ENCODE measurements at places on chromosomes 11 and 22.

GRCh38 chr22:22553735-22554586, 5.1 kb downstream of the PRAME start:
- no peak for DNase-seq

DNA sequence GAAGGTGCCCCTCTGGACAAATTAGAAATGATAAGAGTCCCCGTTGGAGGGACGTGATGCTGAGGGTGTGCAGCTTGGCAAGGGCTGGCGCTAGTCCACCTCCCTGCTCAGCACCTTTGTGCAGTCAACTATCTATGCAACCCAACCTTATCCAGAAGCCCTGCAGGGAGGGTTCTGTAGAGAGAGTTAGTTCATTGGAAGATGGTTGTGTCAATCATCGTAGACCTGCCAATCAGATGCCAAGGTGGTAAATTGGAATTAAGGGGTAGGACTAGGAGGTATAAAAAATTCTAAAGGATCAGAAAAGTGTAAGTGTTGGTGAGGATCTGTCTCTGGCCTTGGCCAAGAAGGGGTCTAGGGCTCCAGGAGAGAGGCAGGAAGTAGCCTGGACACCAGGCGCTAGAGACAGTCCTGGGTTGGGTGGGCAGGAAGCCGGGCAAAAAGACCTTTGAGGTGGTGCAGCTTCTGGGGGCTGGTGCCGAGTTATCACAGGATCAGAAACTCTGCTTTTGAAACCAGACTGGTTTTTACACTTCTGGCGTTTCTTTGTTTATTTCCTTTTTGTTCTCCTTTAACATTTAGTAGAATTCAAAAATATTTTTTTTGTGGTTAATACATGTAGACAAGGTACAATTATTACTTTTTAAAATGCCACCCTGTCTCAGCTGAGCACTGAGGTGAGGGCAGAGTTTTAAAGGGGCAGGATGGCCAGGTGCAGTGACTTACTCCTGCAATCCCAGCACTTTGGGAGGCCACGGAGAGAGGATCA, 1.6 kb downstream of the C1QTNF6 start:
- no peak for DNase-seq

DNA sequence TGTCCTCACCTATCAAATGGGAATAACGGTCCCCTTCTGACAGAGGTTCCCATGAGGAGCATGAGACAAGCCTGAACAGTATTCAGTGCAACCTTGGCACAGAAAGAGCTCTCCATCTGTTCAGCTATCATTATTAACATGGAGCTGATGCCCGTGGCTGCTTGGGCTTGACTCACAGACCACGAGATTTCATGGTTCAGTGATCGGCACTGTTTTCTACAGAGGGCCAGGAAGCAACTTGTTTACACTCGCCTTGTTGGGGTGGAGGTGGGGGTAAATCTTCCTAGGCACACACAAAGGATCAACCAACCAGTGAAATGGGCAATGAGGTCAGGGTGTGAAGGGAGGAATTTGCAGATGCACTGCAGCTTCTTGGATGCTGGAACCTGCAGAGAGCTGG, 88.2 kb downstream of the CWC15 start:
- no peak for DNase-seq

- DNase-seq: no peak
Measured at GRCh38 chr11:17238377-17238776, 30.6 kb upstream of the PIK3C2A start.

GRCh38 chr22:32309585-32310251, 47.9 kb upstream of the RFPL3 start:
- no peak for DNase-seq

GRCh38 chr11:72724851-72725723, 27.1 kb downstream of the ARAP1 start:
- DNase-seq: peak; percentile 77

DNA sequence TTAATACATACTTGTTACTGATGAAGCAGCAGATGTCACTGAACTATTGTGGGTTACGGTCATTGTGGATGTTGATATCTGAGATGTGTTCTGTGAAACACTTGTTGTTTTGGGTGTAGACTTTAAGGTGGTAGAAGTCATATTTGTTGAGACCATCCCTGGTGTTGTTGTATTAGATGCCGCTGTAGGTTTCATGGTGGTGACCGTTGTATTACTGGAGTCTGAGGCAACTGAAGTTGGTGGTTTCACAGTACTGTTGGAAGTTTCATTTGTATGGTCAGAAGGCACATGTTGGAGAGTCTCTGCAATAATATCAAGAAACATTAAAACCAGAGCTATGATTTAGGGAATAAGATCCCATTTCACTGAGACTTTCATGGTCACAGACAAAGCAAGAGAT, 50.7 kb downstream of the TMEM123 start:
- no peak for DNase-seq

DNA sequence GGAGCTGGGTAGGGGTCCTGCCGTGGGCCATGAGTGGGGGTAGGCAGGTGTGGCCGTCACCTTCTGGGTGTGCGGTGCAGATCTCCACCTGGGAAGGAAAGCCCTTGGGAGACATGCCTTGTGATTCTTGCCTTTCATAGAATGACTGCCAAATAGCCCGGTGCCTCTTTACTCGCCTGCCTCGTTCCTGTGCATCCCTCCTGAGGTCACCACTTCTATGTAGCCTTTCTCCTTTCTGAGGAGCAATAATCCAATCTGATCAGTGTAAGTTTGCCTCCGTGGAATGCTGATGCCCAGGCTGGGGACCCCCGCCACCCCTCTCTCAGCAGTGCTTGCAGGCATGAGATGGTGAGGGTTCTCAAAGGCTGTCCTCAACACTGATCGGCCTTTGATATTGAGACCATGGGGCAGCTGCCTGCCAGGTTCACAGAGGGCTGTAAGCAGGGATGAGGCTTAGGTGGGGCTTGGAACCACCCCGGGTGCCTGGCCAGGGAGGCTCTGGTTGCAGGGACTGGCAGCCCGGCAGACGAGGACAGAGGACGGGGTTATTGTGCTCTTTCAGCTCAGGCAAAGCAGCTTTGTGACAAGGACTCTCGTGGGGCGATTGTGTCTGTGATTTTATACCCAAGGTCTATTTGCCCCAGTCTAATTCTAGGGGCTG, 86.1 kb upstream of the WNT7B start:
- no peak for DNase-seq

DNA sequence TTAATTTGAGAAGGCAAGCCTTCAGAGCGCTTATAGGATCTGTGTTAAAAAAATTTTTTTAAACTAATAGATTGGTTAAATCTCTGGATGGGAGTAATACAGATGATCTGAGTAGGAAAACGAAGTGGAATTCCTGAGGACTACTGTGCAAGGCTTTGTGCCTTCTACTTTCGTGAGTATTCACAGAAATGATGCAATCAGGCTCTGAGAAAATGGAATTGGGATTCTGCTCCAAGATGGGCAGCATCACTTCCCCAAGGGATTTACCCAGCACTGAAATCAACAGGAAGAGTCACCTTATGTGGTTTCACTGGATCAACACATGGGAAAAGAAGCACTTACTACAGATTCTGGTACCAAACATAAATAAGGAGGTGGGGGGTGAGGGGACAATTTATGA, 12.5 kb downstream of the KMT5B start:
- no peak for DNase-seq

DNA sequence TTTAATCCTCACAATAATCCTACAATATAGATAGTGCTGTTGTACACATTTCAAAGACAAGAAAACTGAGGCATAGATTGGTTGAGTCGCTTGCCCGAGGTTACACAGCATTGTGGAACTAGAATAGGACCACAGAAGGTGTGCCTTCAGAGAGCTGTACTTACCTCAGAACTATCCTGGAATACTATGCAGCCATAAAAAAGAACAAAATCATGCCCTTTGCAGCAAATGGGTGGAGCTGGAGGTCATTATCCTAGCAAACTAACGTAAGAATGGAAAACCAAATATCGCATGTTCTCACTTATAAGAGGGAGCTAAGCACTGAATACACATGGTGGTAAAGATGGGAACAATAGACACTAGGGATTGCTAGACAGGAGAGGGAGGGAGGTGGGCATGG, 15.7 kb upstream of the NAV2 start:
- no peak for DNase-seq

DNA sequence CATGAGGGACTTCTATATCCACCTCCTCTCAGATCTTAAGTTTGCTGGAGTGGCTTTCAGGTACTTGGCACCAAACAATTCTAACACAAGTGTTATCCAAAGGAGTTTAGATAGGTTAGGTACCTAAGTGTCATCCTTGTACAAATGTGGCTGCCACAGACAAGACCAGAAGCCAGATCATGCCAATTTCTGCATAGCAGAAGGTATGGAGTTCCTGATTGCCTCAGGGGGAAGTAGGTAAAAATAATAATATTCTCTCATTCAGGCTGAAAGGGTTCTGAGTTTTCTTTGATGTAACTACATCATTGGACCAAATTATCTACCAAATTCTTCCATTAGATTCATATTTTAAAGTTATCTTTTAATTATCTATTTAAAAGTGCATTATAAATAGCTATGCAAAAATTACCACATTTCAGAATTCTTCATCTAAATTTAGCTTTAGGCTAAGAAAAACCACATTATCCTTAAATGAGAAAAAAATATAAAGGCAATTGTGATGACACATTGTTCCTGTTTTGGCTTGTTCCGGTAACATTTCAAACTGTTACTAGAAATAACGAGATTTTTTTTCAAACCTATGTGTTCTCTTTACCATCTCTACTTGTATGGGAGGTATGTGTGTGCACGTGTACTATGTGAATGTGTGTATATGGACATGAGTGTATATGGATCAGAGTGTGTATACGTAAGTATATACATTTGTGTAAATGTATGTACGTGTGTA, 66.2 kb upstream of the POU2AF2 start:
- DNase-seq: no peak

GRCh38 chr22:47146941-47147340, 384.5 kb downstream of the TBC1D22A start:
- DNase-seq: no peak

- DNase-seq: peak; percentile 92
Measured at GRCh38 chr11:93784145-93784934, at the start of gene MED17. Gene MED17, plus strand, starts transcription at chr11:93784282. Its CDS starts 232 bp downstream, at chr11:93784514.

DNA sequence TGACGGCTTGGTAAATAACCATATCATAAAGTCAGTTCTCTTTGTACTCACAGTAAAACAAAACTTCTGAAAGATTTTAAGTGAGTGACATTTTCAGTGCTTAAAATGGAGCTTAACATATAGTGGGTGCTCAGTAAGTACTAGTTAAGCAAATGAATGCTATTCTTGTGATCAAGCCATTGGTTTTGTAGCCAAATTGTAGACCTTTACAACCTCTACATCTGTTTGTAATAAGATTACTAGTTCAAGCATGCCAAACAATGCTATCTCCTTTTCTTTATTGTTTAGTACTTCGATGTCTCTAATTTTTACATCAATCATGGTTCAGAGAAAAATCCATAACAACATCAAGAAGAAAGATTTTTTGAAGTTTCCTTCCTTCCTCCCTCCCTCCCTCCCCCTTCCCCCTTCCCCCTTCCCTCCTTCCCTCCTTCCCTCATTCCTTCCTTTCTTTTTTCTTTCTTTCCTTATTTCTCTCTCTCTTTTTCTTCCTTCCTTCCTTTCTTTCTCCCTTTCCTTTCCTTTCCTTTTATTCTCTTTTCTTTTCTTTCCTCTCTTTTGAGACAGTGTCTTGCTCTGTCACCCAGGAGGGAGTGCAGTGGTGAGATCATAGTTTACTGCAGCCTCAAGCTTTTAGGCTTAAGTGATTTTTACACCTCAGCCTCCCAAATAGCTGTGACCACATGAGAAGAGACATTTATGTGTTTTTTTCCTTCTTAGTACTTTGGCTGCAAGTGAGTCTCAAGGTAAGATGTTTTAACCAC, 5.7 kb upstream of the OR51B4 start:
- no peak for DNase-seq

DNA sequence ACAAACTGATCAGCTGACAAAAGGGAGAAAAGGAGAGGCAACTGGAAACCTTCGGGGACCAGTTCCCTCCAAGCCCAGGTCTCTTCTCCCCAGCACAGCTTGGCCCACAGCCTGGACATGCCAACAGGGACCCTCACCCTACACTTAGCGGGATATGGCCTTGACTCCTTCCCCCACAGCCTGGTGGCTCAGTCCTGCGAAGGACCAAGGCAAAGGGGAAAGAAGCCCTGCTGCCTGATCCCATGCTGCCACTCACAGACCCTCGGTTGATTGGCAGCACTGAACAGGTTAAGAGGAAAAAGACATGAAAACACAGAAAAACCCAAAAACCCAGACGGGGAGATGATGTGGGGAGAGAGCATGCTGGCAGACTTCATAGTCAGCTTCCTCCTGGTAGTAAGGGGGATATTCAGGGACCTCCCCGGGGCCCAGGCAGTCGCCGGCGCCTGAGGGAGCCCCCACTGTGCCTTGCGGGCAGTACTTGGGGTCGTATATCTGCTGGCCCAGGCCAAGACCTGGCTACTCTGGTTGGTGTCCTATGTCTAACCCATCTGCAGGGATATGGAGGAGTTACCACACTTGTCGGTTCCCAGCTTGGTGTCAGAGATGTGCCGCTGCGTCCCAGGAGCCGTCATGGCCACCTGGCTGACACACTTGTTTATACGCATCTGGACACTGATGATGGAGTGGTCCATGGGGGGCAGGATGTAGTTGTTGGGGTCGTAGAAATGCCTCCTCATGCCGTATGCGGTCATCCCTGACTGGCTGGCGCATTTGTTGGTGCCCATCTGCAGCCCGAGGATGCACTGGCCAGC, 34.2 kb upstream of the HORMAD2 start:
- DNase-seq: no peak

- no peak for DNase-seq
Measured at GRCh38 chr22:45867118-45867905, 109.7 kb downstream of the WNT7B start.

DNA sequence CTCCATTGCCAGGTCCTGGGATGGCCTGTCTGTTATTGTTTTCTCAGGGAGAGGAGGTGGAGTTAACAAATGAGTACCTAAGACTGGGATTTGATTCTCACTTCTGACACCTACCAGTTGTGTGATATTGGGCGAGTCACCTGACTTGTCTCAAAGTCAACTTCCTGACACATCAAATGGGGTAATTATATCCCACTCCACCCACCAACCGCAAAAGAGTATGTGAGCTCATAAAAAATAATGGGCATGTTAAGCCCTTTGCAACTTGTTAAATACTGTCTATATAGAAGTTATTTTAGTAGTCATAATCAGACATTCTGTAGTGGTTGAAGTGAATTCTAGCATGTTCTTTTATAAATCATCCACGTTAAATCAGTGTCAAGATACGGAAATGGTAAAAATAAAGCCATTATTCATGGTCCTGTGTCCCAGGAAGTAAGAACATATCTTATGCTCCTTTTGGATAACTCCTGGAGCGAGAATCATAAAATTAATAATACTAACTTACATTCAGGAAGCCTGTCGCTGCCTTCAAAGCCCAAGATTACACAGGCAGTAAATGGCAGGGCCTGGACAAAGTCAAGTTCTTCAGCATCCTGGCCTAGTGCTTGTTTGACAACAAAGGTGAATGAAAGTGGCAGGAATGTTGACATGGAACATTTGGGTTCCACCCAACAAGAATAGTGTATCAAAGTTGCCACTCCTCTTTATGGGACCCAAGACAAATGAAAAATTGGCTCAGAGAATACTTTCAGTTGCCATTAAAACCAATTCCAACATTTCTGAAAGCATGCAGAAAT, 54.3 kb downstream of the SYTL2 start:
- peak; percentile 20 for DNase-seq

GRCh38 chr22:32652645-32653270, 148.7 kb upstream of the TIMP3 start:
- no peak for DNase-seq

- no peak for DNase-seq
Measured at GRCh38 chr11:119794141-119794665, 65.2 kb upstream of the NECTIN1 start.

Data from activated naive CD4-positive, alpha-beta T cell treated with anti-CD3 and anti-CD28 coated beads, Interleukin-2, amount 50 U/mL, for 16 hours (primary cell).